ENCODE measurements at places on chromosomes 16 and 17.

GRCh38 chr17:32697728-32698625 is 178.9 kb downstream of the MYO1D start:
- no peak for DNase-seq

- DNase-seq, result no peak
Measured at GRCh38 chr16:14505846-14506245, 124.2 kb downstream of the PARN start.

DNA sequence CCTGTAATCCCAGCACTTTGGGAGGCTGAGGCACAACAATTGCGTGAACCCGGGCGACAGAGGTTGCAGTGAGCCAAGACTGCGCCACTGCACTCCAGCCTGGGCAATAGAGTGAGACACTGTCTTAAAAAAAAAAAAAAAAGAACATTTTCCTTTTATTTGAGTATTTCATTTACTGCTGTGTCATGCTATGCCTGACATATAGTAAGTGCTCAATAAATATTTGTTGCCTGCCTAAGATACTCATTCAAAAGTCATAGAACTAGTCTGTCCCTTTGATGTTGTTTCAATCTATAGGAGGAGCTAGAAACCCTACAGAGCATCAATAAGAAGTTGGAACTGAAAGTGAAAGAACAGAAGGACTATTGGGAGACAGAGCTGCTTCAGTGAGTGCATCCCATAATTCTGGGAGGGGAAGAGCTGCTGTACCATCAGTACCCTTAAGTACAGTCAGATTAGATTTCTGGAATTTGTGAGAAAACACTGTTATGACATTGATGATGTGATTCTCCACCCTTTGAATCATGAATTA is 20.0 kb downstream of the CALCOCO2 start:
- no peak for DNase-seq

DNA sequence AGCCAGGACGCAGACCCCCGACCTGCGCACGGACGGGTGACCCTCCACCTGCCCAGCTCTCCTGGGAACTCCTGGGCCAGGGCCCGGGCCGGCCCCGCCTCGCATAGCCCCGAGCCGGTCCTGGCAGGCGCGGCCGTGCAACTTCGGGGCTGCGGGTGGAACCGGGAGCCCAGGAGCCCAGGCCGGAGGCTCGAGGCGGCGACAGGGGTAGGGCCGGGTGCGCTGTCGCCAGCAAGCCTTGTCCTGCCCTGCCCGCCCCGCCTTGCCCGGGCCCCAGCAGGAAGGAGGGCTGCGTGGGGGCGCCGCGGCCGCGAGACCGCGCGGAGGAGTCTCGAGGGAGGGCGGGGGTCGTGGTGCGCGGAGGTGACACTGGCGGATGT is 408 bp downstream of the LMF1 start:
- no peak for DNase-seq

DNA sequence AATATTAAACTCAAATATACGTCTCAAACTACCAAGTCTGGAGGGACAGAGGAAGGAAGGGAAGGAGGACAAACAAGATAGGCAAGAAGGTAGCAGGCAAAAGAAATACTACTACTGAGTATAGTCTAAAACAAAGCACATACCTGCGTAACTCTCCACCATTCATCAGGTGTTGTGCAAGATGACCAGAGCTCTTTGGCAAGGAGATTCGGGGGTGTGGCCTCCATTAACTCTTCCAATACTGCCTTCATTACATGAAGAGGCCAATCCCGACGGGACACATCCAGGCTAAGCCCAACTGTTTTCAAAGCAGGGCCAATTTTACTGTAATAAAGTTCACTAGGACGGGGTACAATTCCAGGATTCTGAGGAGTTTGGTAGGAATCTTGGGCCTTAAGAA is 38.2 kb upstream of the ARL6IP1 start:
- DNase-seq, result no peak

DNA sequence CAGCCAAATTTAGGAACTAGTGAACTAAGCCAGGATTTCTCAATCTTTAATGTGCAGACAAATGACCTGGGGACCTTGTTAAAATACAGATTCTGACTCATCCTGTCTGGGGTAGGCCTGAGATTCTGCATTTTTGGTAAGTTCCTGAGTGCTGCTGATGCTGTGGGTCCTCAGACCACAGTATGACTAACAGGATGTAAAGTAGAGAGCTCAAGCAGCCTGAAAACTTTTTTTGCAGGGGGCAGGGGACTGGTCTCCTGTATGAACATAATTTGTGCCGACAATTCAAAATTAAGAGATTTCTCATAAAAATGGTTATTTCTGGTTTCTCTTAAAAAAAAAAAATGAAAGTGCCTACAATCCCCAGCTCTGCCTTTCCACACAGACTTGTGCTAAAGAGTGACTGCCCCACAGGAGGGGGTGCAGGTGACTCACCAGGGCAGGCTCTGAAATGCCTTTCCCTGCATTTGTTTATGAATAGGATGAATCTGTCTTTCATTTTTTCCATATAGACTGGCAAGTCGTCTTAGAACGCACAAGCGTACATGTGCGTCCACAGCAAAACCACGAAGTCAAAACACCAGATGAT is 271.5 kb downstream of the PHKB start:
- DNase-seq, result no peak

GRCh38 chr17:59856859-59857794 is 35.6 kb downstream of the TUBD1 start:
- DNase-seq, result no peak

GRCh38 chr16:13873835-13874438 is 46.0 kb upstream of the ERCC4 start:
- DNase-seq, result peak; percentile 23

- DNase-seq, result peak; percentile 80
Measured at GRCh38 chr17:81440511-81441244, 45.4 kb downstream of the BAHCC1 start.

DNA sequence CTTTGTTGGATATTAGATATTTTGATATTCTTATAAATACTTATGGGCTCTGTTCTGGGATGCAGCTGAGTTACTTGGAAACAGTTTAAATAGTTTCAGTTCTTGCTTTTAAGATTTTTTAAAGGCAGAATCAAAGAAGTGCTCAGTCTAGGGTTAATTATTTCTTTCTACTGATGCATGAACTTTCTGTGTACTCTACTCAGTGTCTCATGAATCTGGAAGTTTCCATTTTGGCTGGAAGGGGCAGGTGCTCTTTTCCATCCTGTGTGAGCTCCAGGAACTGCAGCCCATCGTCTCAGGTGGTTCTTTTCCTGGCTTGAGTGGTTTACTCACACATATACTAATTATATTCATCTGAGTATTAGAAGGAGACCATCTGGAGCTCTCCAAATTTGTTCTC is 61.1 kb upstream of the CPHXL start:
- no peak for DNase-seq

DNA sequence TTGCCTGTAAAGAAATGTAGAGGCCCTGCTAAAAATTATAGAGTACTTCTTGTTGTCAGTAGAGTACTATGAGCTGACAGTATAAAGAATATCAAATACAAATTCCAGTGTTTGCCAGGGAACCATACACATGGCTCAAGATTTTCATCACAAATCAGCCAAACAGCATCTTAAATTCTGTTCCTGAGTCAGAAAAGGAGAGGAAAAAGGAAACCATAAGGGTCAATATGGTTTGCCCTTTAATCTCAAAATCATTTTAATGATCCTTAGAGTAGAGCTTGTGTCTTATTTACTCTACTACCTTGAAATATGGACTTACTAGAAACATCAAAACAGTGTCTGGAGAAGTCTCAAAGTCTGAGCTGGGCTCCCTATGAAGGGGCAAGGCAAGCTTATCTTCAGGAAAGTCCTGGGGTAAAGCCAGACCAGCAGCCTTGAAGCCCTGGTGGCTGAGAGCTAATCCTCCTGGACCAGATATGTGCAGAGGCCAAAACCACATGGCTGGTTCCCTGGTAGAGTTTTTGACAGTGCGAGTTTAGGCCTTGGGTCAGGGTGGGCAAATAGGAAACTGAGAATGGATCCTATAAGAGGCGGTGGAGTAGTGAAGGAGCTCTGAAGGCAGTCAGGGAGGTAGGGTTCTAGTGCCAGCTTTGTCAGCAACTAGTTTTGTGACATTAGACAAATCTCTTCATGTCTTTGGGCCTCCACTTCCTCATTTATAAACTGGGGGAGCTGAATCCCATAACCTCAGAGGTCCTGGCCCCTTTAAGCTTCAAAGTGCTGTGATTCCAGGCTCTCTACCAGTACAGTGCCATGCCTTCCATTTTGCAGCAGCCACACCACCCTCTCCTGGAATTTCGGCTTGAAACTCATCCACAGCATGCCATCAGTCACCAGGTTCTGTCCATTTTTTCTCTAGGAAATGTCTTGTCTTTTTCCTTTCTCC is 38.9 kb downstream of the MRTFB start:
- peak; percentile 33 for DNase-seq

DNA sequence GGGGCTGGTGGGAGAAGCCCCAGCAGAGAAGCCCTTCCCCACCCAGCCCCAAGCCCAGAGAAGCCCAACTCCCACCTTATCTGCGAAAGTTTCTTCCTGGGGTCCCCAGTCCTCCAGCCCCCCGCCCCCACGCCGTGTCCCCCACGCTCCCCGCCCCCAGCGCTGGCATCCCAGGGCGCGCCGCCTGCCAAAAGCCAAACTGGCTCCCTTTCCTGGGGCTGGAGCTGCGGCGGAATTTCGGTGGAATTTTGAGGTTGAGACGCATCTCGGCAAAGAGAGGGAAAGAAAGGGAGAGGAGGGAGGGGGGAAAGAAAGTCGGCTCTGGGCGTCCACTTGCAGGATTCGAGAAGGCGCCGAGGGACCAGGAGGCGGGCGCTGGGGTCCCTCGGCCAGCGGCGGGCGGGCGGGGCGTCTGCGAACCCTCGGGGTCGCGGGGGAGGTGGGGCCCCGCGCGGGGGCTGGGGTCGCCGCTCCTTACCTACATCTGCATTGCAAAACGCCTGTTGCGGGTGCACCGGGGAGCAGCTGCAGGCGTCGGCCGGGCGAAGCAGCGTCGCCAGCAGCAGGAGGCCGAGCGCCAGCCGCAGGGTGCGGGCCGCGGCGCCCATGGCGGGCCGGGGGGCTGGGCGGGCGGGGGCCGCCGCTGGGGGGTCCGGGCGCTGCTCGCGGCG is 571 bp downstream of the TIMP2 start:
- DNase-seq, result no peak

DNA sequence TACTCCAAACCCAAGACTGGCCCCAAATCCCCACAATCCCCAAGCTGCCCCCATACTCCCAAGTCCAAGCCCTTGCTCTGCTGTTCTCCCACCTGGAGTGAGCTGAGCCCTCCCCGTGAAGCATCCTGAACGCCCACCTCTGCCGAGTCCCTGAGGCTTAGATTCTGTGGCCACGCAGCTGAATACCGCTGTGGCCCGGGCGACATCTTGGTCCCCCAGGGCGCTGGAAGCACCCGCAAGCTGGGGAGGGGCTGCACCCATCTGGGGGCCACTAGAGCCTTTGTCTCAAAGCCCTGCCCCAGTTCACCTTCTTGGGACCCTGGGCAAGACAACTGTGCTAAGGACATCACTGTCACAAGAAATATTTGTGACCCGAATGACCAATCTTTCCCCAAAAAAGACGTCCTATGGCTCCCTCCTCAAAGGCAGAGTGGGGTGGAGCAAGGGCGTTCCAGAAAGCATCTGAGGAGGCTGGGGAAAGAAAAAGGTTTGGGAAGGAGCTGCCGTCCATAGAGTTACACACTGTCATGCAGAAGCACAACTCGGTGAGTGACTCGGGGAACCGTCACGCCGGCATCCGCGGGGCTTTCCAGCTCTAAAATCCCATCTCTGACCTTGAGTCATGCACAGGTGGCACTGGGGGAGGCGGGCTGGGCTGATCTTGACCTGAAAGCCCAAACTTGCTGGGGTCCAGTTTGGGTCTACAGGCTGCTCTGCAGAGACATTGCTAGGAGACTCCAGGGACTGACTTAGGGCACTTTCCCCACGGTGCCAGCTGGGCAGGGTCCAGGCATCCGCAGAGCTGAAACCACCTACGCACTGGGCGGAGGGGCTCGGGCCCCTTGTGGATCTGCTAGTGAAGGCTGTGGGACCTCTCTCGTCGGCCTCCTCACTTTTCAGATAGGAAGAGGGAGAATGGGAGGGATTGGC is 6.6 kb downstream of the PTX4 start:
- no peak for DNase-seq

- no peak for DNase-seq
Measured at GRCh38 chr17:38970804-38971203, 3.6 kb upstream of the FBXO47 start.

GRCh38 chr17:81991684-81992305 is 14.4 kb downstream of the ASPSCR1 start:
- DNase-seq, result no peak

- no peak for DNase-seq
Measured at GRCh38 chr16:5895137-5895536, 797.5 kb upstream of the EEF2KMT start.

DNA sequence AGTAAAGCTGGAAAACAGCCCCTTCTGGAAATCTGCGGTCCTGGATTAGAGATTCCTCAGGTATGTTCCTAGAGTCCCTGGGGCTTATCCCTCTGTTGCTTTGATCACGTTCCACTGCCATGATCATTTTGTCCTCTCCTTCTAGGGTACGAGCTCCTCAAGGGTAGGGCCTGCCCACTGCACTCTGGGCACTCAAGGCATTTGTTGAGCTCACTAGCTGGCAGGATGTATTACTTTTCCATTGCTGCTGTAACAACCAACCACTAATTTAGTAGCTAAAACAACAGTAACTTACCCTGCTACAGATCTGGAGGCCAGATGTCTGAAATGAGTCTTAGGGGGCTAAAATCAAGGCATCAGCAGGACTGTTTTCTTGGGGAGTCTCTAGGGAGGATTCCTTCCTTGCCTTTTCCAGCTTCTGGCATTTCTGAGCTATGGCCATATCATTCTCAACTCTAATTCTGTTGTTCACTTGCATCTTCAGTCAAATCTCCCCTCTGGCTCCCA is 65.7 kb downstream of the ARSG start:
- no peak for DNase-seq

DNA sequence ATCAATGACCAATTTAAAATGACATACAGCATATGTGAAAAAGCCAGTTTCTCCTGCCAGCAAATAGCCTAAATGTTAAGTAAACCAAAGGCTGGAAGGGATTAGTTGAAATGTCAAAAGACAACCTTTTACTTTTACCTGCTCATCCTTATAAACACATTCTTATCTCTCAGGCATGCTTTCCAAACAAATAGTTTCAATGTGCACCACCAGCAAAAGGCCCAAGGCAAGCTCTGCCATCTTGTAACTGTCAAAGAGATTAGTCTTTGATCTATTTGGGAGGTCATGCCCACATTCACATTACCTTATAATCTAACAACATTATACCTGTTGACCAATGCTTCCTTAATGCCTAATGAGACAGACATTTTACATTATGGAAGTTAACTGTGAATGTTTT is 132.2 kb upstream of the NACA2 start:
- DNase-seq, result no peak

DNA sequence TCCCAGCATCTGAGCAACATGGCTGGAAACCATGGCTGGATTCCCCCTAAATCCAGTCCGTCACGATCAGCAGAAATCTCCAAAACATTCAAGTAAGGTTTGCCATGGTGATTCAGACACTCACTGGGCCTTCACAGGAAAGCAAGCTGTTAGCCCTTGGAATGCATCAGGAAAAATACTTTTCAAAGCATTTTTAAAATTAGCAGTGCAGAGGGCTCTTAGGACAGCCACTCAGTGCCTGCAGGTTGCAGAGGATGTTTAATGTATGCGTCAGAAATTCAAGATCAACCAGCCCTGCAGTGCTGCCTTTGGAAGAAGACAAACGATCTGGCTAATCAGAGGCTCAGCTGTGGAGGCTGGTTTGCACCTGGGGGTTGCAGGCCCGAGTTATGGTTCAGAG is 50.3 kb downstream of the FOXL1 start:
- DNase-seq, result no peak
